ENCODE measurements at places on chromosomes 3 and 15.
A peak's percentile ranks its signal among the peaks of the same experiment; 100 is the strongest.

DNA sequence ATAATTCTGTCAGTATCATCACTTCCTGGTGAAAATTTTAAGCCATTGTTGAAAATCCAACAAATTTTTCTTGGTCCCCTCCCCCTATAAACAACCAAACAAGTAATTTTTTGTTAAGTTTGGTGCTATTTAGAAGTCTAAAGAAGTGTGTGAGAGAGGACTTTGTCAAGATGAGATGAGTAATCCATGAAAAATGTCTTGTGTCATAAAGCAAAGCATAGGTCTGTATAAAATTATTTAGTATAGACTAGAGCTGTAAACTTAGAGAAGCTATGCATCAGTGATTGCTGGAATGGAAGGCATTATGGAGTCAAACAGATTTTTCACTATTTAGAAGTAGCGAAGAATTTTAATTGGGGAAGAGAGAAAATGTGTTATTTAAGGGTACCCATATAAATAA, 31.4 kb downstream of the MAPK6 start:
- no peak overlapping the region for H3K27ac ChIP-seq
- H3K4me1 ChIP-seq, result peaks cover under 1% of the 10 kb centered on the region
- no peak for DNase-seq
- no peaks in the 10 kb centered on the region for H3K27me3 ChIP-seq
- peaks cover 1% of the 10 kb centered on the region for H3K36me3 ChIP-seq
- no peak overlapping the region for H3K4me3 ChIP-seq

GRCh38 chr3:98846101-98846500, 55.4 kb downstream of the DCBLD2 start:
- H3K27me3 ChIP-seq, result no peaks in the 10 kb centered on the region
- no peak overlapping the region for H3K27ac ChIP-seq
- H3K4me1 ChIP-seq, result no peaks in the 10 kb centered on the region
- no peak for DNase-seq
- no peak overlapping the region for H3K4me3 ChIP-seq

DNA sequence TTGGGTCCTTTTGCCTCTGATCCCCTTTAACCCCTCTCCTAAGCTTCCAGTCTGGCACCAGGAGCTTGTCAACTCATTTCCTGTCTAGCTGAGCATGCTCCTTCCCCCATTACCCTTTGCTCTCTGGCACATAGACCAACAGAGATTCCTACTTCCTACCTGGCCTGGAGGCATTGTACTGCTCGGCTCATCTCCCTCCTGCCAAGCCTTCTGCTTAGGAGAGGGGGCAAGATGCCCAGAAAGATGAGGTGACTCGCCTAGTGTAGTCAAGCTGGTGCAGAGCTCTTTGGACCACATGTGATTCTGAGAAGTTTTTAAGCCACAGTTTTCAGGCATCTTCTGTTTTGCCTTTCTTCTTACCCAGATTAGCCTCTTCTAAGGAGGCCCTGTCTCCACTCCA, 95.4 kb downstream of the ZNF621 start:
- no peak for DNase-seq
- H3K27me3 ChIP-seq, result peaks cover 10% of the 10 kb centered on the region
- H3K27ac ChIP-seq, result no peak overlapping the region
- no peaks in the 10 kb centered on the region for H3K36me3 ChIP-seq
- H3K4me1 ChIP-seq, result no peaks in the 10 kb centered on the region

GRCh38 chr15:67085818-67086636, 20.6 kb downstream of the SMAD3 start:
- no peaks in the 10 kb centered on the region for H3K27me3 ChIP-seq
- DNase-seq, result no peak
- no peak overlapping the region for H3K4me3 ChIP-seq
- H3K4me1 ChIP-seq, result peaks cover 80% of the 10 kb centered on the region
- H3K27ac ChIP-seq, result peak overlapping the region; percentile 19

- H3K4me1 ChIP-seq, result peaks cover 8% of the 10 kb centered on the region
- H3K4me3 ChIP-seq, result no peak overlapping the region
- peaks cover 52% of the 10 kb centered on the region for H3K27me3 ChIP-seq
- H3K27ac ChIP-seq, result no peak overlapping the region
- H3K36me3 ChIP-seq, result no peaks in the 10 kb centered on the region
- no peak for DNase-seq
These were observed 17.0 kb downstream of the SOX2 start for GRCh38 chr3:181728470-181729340.

DNA sequence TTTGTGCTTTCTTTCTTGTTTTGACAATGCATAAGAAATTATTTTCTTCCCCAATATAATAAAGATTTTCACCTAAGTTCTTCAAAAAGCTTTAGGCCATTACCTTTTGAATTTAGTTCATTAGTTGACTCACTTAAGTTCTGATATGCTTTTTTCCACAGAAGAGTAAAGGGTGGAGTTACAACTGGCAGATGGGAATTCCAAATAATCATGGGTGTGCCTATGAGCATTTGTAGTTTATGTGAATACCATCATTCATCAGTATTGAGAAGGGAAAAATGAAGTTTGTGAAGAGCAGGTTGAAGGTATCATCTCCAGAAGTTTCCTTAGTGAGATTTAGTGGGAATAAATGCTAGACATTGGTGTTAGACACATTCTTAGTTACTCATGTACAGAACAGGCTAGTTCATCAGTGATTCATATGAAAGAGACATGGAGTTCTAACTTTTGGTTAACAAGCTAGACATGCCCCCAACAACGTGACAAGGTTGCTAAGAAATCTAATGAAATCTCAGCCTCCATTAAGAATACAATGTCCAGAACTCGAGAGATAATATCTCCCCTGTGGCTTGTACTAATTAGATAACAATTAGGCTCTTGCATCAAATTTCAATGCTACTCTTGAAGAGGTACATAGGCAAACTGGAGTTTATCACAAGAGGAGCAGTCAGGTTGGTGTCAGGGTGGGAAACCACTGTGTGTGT, 16.9 kb upstream of the ALCAM start:
- H3K27me3 ChIP-seq, result peaks cover 5% of the 10 kb centered on the region
- no peaks in the 10 kb centered on the region for H3K4me1 ChIP-seq
- H3K36me3 ChIP-seq, result no peaks in the 10 kb centered on the region
- DNase-seq, result no peak

- H3K36me3 ChIP-seq, result no peaks in the 10 kb centered on the region
- no peak overlapping the region for H3K4me3 ChIP-seq
- DNase-seq, result no peak
- no peaks in the 10 kb centered on the region for H3K4me1 ChIP-seq
These were observed 281.7 kb downstream of the ROBO2 start for GRCh38 chr3:77321646-77322045.

DNA sequence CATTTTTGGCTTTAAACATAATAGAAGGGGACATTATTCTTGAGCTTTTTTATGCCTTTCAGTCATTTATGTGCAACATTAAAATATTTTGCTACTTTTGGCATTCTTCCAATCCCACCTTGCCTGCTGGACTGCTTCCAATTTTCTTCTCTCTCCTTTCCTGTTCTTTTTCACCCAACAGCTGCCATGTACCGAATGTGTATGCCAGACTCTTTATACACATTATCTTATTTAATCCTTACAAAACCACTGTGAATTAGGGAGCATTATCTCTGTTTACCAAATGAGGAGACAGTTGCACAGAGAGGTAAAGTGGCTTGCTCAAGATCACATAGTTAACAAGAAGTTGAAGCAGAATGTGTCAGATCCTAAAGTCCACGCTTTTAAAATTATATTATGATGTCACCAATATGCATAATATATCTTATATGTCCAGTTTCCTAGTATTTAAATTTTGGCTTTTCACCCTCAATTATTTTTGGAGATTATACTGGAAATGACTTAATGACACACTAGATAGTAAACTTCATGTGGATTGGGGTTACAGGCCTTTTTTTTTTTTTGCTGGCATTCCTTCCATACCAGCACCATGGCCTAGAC, 231.5 kb downstream of the THRB start:
- no peak for DNase-seq
- H3K4me3 ChIP-seq, result no peak overlapping the region
- H3K36me3 ChIP-seq, result no peaks in the 10 kb centered on the region
- H3K27me3 ChIP-seq, result no peaks in the 10 kb centered on the region
- H3K4me1 ChIP-seq, result no peaks in the 10 kb centered on the region

GRCh38 chr15:57873564-57874209, 167.2 kb downstream of the POLR2M start:
- no peak overlapping the region for H3K4me3 ChIP-seq
- no peak overlapping the region for H3K27ac ChIP-seq
- no peaks in the 10 kb centered on the region for H3K27me3 ChIP-seq
- H3K4me1 ChIP-seq, result no peaks in the 10 kb centered on the region

- no peaks in the 10 kb centered on the region for H3K4me1 ChIP-seq
- H3K36me3 ChIP-seq, result peaks cover 27% of the 10 kb centered on the region
- no peaks in the 10 kb centered on the region for H3K27me3 ChIP-seq
- no peak overlapping the region for H3K27ac ChIP-seq
- H3K4me3 ChIP-seq, result no peak overlapping the region
- no peak for DNase-seq
These were observed 37.1 kb downstream of the ZNF106 start for GRCh38 chr15:42453826-42454225.

DNA sequence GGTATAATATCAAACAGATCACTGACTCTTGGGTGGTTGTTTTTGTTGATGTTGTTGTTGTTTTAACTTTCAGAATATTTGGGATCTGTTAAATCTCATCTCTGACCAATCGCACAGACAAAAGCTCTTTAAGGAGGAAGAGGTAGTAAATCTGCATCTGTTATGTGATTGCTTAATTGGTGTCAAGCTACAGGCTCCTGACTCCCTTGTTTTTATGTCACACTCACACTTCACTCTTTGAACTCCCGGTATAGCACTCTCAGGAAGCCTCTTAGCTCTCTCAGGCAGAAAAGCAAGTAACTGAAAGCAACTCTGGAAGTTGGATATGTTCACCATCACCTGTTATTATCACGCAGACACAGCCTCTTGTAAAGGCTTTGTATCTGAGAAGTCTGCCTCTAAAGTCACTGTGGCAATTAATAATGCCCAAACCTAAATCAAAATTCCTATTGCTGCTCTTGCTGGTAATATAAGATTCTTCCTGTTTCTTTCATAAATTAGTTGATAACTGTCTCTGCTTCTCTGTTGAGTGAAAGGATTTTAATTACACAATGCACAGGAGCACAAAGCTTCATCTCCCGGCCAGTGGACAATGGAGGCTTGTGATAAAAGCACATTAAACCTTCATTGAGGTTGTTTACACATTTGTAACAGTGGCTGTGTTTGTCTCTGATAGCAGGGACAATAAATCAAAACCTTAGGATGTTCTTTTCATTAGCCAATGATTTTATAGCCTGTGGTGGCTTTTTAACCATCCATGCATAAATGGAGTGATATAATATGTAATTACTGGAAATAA, 576.7 kb downstream of the MFSD1 start:
- no peak overlapping the region for H3K27ac ChIP-seq
- no peak for DNase-seq
- no peak overlapping the region for H3K4me3 ChIP-seq

GRCh38 chr3:133599280-133599679, 25.8 kb downstream of the CDV3 start:
- H3K4me3 ChIP-seq, result no peak overlapping the region
- DNase-seq, result no peak
- H3K4me1 ChIP-seq, result no peaks in the 10 kb centered on the region
- no peak overlapping the region for H3K27ac ChIP-seq
- H3K36me3 ChIP-seq, result peaks cover 6% of the 10 kb centered on the region
- H3K27me3 ChIP-seq, result no peaks in the 10 kb centered on the region

GRCh38 chr3:171691485-171691884, 118.8 kb downstream of the PLD1 start:
- H3K27me3 ChIP-seq, result no peaks in the 10 kb centered on the region
- no peaks in the 10 kb centered on the region for H3K4me1 ChIP-seq
- no peak for DNase-seq
- no peak overlapping the region for H3K27ac ChIP-seq
- no peak overlapping the region for H3K4me3 ChIP-seq
- H3K36me3 ChIP-seq, result no peaks in the 10 kb centered on the region

- no peaks in the 10 kb centered on the region for H3K36me3 ChIP-seq
- no peak overlapping the region for H3K4me3 ChIP-seq
- no peaks in the 10 kb centered on the region for H3K4me1 ChIP-seq
- no peak overlapping the region for H3K27ac ChIP-seq
- no peak for DNase-seq
These were observed 29.0 kb downstream of the PPARG start for GRCh38 chr3:12317914-12318313.

DNA sequence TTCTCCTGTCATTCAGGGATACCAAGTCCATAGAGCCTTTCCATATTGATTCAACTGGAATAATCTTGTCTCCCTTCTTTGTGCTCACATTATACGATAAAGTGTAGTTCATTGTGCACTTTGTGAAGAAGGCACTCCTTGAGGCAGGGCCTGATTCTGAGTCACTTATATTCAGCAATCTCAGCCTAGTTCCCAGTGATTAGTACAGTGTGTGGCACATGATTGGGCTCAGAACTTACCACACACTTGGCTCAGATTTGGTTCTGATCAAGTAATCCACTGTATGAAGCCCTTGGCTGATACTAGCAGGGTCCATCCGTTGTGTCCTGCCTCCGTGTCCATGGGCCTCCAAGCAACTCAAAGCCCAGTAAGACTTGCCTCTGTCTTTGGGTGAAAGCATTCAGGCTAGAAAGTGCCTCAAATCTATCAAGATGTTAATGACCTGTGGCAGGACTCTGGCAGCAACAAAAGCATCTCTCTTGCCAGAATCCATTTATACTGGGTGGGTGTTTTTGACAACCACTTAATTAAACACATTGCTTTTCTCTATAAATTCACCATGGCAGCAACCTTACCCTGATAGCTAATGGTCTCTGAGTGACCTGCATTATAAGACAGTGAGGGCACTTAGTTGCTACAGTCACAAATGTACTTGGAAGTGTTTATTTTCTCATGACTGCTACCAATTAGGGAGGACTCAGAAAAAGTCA, 51.3 kb downstream of the TPRG1 start:
- H3K4me3 ChIP-seq, result no peak overlapping the region
- H3K27ac ChIP-seq, result no peak overlapping the region
- no peaks in the 10 kb centered on the region for H3K36me3 ChIP-seq
- no peaks in the 10 kb centered on the region for H3K4me1 ChIP-seq
- no peak for DNase-seq

DNA sequence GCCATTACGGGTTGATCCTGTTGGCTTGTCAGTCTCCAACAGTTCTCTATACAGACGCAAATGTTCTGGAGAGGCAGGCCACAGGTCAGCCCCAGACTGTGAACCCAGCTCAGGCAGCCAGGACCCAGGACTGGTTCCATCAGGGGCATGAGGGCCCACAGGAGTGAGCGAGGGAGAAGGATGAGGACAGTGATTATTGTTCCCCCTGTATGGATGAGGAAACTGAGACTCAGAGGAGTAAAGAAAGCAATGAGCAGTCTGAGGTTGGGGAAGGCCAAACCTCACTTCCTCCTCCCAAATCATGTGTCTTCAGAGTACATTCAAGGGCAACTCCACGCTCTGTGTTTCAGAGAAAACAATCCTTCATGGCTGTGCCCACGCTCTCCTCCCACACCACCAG, 121.9 kb downstream of the RPLP1 start:
- H3K4me1 ChIP-seq, result peaks cover 12% of the 10 kb centered on the region
- H3K27me3 ChIP-seq, result no peaks in the 10 kb centered on the region
- no peak for DNase-seq
- H3K4me3 ChIP-seq, result no peak overlapping the region
